Posterior vena cava (tissue), 2 donors: ENCODE measurements at places on chromosomes 5 and 9. TPM values are rescaled to one million over a fixed set of nuclear protein-coding genes. Genes with fewer than 3 reads are reported as not detected.

Gene CTNND2
- total RNA-seq = 0.46 TPM

Gene OBP2B
- total RNA-seq = not detected

Gene ZDHHC11B
- total RNA-seq = 14.9 TPM

Gene VAV2
- 17.9 TPM for total RNA-seq

Gene BAAT
- total RNA-seq = not detected

Gene FAT2
- total RNA-seq = not detected

Gene ZFP37
- 3.6 TPM for total RNA-seq

Gene DAPK1
- total RNA-seq = 34.3 TPM

Gene KCNV2
- total RNA-seq = not detected

Gene FXN
- total RNA-seq = 9.3 TPM

Gene GABRA1
- not detected for total RNA-seq

Gene TEX48
- total RNA-seq = not detected

Gene LIX1
- total RNA-seq = not detected

Gene SPATA9
- 0.29 TPM for total RNA-seq

Gene STKLD1
- 1.2 TPM for total RNA-seq
